GF-D8 (cell line): ENCODE measurements at places on chromosomes 16 and 17.

- no peak for DNase-seq
These were observed 165.7 kb downstream of the SHISA6 start for GRCh38 chr17:11406716-11407115.

- no peak for DNase-seq
These were observed 213.7 kb downstream of the COPRS start for GRCh38 chr17:31645351-31645750.

DNA sequence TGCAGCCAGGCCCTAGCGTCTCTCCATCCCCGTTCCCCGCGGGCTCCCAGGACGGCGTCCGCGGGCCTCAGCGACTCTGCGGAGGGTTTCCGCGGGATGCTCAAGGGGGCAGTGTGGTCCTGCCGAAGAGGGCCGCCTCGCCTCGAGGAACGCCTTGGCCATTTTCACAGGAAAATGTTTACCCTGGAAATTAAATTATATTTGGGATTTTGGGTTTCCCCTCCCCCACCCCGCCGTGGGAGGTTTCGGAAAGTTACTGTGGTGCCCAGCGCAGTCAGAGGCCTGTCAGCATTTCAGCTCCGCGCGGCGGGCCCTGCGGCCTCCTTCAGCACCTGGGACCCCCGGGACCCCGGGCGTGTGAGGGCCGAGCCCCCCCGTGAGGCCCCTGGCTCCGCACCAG lies 94.5 kb downstream of the PCTP start:
- DNase-seq = no peak

- no peak for DNase-seq
These were observed 311.8 kb downstream of the UTP18 start for GRCh38 chr17:51572115-51572514.

DNA sequence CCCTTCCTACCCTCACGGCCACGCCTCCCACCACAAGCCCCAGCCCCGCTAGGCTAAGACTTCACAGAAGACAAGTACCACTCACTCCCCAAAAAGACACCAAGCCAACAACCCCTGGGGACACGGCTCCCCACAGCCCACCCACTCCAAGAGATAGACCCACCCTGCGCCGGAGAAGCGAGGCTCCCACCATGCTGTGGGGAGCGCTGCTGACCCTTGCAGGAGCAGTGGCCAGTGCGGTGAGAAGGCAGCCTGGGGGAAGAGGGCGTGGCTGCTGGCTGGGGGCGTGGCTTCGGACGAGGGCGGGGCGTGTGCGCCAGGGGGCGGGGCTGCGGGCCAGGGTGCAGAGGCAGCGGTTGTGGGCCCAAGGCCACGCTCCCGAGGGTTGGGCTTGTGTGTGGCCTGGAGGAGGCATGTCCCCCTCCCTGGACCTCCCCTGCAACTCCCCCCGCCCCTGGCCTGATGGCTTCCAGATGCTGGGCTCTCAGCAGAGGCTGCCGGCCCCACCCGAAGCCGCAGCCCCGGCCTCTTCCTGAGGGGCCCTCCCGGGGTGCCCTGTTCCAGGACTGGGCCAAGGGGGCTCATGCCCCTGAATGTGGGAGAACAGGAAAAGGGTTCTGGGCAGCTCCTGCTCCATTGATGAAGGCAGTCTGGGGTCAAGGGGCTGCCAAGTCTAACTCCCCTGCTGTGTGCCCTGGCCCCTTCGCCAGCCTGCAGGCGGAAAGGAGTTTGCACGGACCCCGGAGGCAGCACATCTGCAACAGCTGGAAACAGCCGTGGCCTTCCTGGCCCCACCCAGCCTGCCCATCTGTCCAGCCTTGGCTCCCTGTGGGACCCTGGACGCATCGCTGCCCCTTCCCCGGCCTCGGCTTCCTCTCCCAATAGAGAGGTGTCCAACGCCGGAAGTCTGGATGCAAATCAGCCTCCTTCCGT lies 9.1 kb downstream of the TFAP4 start:
- no peak for DNase-seq

GRCh38 chr16:59758848-59759247 lies 1024.7 kb upstream of the GOT2 start:
- no peak for DNase-seq

- no peak for DNase-seq
These were observed 192.9 kb upstream of the C17orf78 start for GRCh38 chr17:37182786-37183465.

DNA sequence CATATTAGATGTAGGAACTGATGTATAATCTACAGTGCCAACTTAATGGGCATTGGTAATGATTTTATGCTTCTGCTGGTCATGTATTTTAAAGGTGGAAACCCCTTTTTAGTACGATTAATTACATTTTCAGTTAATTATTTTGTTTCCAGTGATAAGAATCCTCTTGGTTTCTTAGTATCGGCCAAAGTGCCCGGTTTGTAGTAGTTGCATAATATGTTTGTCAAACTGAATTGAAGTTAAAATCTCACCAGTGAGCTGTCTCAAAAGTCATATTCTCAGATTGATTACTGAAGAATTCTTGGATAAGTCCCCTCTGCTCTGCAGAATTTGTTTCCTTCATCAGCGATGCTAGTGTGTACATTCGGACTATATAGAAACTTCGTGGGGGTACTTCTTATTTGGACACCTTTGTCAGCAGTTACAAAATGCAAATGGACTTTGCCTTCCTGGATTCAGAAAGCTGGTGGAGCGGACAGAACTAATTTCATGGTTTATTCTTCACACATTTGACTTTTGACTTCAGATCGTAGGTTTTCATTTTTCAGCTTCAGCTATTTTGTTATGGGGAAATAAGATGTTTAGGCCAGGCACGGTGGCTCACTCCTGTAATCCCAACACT lies 28.2 kb downstream of the SLC47A1 start:
- no peak for DNase-seq

- DNase-seq = peak; percentile 43
These were observed 13.1 kb upstream of the SREBF1 start for GRCh38 chr17:17849845-17850373.

- DNase-seq = no peak
These were observed 26.8 kb downstream of the KNOP1 start for GRCh38 chr16:19691161-19691711.

- DNase-seq = no peak
These were observed 6.2 kb downstream of the BICDL2 start for GRCh38 chr16:3030222-3031212.

GRCh38 chr17:80724775-80725266 lies 180.2 kb downstream of the RPTOR start:
- DNase-seq = no peak

DNA sequence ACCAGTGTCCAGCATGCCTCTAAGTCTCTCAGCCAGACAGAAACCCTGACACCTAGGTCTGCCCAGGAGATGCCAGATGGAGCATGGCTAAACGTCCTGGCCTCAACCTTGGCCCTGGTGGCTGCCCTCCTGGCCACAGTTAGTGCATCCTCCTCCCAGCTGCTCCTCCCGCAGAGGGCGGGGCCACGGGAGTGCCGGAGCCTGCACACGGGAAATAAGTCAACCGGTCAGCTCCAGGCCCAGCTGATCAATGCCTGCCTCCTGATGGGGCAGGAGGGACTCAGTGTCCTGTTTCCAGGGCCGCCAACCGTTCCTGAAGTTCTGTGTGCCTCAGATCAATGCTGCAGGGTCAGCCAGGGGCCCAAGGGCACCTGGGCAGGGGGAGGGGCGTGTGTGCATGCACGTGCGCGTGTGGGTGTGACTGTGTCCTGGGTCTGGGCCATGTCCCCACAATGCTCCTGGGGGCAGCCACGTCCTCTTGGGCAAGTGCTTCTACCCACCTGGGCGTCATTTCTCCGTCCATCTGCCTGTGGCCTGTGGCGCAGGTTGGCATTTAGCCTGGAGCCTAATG lies 4.6 kb upstream of the KCNJ12 start:
- no peak for DNase-seq

DNA sequence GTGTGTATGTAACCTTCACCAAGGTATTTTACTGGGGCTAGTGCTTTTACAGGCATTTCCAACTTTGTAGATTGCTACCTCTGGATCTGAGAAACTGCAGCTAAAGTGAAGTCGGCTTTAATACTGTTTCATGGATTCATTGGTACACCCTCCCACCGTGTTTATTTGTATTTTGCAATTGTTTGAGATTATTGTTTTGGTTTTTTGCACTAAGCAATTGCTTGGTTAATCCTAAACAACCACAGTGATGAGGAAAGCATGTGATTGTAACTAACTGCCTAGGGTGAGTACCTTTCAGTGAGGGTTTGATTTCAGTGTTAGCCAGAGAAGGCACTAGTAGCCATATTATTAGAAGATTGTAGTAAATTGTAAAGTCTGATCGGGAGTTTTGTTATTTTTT lies 3.3 kb downstream of the LUC7L3 start:
- no peak for DNase-seq
